Memory B cell (primary cell): ENCODE measurements at places on chromosomes 16 and 17.

- no peak for DNase-seq
Observed at GRCh38 chr16:24986512-24987303, 28.5 kb downstream of the ARHGAP17 start.

DNA sequence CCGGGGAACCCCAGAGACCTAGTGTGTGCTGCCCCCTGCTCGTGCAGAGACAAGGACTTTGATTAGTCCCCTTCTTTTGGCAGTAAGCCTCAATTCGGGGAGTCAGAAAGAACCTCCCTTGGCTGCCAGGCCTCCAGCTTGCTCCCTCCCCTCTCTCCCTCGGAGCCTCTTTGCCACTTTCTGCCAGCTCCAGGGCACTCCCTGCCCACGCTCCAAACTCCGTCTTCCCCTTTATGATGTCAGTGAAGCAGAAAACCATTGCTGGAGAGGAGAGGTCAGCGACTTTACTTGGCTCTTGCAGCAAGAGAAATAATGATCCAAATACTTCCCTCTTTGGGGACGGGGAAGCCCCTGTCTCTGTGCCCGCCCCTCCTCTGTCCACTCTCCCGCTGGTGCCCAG lies 28.1 kb downstream of the TTYH2 start:
- DNase-seq = no peak

DNA sequence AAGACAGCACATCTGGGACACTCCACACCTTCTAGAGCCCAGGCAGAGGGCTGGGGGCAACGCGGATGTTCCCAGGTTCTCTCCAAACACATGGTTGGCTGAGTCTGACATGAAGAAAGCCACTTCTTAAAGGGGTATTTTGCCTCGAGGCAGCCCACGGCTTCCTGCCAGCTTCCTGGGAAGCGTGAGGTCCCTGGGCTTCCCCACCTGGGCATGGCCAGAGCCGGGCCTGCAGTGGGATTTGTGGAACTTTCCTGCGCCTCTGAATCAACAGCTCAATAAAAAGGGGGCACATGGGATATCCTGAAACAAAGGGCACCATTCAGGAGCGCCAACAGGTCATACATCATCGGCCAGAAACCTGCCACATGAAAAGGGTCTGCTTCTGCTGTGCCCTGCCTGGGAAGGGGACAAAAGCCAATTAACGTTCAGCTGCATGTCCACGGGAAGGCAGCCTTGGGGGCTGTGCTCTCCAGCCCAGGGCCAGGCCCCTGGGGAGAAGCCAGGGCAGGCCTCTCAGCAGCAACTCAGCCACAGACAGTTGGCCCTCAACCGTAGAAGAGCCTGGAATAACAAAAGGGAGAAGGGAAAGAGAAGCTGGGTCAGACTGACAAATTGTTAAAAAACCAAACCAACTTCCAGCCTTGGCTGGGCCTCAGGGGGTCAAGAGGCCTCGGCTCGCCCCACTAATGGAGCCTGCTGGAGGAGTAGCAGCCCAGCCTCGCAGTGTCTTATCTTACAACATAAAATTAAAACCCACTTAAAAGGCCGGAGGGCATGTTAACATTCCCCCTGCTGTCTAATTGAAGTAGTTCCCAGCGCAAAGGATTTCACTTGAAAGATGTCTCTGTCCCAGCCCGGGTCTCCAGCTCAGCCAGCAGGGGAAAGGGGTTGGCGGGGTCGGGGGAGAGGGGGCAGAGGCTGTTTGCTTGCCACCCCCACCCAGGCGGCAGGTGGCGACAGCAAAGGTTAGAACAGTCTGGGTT lies 34.2 kb downstream of the TBX4 start:
- DNase-seq = no peak

DNA sequence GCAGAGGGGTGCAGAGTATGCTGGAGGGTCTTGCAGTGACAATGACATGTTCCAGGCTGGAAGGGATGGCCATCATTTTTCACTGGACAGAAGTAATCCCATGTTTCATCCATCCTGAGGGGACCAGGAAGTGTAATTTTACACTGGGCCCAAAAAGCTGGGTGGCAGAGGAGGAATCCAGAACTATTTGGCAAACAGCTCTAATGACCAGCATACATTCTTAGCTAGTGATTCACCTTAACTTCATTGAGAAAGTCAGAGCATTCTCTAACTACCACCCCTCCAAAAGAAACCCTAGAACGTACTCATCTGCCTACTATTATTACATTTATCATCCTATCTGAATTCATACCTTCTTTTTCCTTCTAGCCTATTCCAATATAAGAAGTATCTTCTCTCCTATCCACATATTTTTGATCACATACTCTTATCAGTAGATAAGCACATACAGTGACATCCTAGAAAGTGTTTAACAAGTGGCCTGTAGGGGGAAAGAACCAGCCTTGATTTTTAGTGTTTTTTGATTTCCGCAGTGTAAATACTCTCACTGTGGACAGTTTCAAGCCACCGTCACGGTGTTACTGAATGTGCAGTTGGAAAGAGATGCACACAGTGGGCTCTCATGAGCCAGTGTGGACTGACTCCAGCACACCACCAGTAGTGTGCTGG lies 118.1 kb downstream of the FTO start:
- DNase-seq = no peak

DNA sequence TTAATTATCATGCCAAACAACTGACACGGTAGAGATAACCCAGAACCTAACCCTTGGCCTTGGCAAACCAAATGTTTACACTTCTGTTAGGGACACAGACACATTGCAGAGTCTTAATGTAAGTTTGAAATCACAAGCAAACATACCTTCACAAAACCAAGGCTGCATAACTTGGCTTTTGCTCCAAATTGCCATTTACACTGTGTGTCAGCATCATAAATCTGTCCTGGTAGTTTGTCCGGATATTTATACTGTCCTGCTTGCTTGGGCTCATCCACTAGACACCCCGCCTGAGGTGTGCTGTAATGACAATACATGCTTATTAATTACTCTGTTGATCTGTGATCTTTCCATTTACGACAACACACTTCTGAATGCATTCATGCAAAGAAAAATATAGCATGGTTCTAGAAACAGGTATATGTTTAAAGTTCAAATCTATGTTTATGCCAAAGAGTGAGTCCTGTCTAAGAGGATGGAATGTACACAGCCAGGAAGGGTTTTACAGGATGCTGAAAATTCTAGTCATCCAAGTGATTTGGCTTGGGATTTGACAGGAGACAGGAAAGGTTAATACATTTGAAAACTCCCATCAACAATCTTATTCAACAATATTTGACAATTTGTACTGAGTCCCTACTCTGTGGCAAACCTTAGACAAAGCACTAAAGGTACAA lies 81.1 kb downstream of the ADAMTS18 start:
- no peak for DNase-seq

DNA sequence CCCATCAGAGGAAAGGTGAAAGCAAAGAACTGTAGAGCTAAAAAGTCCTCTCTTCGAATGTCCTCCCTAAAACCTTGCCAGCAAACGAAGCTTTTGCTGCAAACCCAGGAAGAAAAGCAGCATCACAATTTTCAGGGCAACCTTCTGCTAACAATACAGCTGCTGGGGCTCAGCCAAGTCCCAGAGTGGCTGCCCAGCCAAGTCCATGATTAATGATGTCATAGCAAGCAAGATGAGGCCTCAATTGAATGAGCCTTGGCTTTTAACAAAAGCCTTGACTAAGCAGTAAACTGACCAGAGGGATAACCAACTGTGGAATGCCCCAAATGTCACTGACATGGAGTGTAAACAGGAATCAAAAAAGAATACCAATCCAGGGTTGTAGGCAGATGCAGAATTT lies 342.7 kb downstream of the PMP22 start:
- no peak for DNase-seq

DNA sequence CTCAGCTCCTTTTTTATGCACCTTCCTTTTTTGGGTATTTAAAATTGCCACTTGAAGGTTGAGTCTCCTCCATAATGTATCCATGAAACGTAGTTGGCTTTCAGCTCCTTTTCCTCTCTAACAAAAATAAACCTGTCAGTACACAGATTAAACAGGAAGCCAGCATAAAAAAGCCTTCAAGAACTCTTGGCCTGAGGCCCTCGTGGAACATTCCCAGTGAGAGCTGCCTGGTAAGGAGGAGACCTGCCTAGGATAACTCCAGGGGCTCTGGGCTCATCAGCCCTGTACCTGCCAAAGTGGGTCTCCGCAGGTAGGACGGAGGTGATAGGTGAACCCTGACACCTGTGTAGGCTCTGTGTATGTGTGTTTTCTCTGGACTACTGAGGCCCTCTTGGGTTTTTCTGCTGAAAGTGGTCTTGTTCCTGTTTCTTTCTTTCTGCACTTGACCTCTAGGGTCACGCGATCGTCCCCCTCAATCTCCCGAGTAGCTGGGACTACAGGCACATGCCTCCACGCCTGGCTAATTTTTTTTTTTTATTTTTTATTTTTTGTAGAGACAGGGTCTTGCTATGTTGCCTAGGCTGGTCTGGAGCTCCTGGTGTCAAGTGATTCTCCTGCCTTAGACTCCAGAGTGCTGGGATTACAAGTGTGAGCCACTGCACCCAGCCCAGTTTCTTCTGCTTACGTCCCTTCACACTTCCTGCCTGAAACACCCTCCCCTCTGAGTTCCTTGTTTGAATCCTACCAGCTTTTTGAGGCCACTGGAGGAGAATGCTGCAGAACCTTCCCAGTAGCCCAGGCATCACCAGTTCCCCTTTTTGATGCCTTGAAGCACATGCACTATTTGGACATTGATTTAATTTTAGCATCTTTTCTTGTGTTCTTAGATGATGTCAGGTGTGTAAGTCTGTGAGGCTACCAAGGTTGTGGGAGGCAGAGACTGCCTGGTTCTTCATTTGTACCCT lies 9.8 kb downstream of the PGS1 start:
- peak; percentile 33 for DNase-seq

DNA sequence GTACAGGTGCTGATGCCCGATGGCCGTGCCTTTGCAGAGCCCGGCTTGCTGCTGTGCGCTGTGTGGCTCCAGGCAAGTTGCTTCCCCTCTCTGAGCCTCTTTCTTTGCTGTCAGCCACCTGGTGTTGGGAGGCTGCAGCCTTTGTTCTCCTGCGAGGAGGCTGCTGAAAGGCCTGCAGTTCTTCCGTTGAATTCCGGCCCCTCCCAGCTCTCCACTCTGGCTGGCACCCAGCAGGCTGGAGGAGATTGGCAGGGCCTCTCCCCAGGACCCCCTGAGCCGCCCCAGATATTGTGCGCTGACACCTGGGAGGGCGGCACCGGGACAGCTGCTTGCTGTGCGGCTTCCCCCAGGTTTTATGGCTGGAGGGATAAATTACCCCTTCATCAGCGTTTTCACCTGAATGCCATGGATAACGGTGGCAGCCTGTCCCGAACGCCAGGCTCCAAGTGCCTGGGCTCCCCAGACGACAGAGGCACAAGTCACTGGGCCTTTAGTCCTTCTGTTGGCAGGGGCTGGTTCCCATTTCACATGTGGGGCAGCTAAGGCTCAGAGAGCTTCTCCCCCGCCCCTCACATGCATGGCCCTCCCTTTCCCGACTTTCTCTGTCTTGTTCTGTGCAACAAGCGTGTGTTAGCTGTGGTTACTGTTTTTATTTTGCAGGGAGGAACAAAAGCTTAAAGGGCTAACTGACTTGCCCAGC lies 35.1 kb upstream of the GSE1 start:
- DNase-seq = no peak

GRCh38 chr16:72999541-73000019 lies 48.3 kb downstream of the ZFHX3 start:
- no peak for DNase-seq

DNA sequence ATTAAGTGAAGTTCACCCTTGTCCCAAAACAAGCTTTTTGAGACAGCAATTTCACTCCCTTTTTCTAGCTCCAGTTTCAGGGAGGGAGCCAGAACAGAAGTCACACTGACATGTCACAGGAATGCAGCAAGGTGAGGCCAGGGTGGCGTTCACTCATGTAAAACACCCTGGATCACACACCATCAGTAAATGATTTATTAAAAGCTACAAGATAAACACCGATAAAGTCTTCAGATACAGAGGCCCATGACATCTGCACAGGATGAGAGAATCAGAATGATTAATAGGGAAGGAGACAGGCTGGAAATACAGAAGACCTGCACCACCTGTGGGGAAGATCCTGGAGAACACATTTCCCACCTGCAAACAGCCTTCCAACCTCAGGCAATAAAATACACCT lies 77.5 kb upstream of the DYNLRB2 start:
- DNase-seq = no peak

DNA sequence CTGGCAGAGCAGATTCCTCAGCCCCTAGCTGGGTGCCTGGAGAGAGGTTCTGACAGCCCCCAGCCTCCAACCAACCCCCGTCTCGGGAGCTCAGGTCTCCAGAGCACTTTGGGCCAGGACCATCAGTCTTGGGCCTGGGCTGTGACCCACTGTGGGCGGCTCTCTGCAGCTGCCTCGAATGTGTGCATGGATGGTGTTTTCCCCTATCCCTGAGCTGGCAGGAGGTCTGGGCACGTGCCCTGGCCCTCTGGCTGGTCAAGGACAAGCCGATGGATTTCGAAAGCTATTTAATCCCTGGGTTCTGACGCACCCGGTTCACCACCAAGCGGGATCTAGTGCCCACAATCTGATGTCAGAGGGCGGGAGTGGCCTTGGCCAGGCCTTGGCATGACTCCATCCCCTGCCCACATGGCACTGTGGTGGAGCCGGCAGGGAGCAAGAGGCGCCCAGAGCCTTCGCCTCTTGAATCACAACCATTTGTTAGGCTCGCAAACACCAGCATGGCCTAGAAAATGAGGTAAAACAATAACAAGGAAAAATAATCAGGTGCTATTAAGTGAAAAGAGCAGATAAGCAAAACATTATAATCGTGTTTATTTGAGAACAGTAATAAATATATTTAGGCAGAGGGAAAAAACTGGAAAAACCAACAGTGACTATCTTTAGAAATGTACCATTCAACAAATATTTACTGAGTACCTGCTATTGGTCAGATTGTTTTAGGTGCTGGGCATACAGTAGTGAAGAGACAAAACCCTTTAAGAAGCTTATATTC lies 69.3 kb upstream of the TOB1 start:
- DNase-seq = no peak

DNA sequence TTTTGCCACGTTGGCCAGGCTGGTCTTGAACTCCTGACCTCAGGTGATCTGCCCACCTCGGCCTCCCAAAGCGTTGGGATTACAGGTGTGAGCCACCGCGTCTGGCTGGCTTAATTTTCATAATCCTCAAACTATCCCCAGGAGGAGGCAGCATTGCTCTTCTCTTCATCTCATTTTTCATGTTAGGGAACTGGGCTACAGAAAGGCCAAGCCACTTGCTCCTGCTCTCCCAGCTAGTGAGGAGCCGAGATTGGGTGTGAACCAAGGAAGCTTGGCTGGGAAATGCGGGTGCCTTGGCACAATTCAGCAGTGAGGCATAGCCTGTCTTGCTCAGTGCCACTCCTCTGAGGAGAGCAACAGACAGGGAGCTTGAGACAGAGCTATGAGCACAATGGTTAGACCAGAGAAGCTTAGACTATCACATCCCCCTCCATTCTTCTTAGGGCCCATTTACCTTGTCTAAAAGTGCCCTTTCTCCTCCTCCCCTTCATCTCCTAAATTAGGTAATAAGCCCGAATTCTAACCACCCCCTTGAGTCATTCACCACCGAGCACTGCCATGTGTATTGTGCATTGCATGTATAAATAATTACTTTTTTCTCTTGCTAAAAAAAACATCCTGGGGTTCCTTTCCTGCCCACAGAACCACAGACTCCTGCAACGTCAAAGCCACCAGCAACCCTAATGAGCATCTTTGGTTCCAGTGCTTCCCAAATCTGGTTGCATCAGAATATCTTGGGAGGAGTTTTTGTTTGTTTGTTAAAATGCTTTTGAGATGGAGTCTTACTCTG lies 20.0 kb upstream of the KIF19 start:
- no peak for DNase-seq
